ENCODE measurements at places on chromosomes 7 and 10. TPM values are rescaled to one million over a fixed set of nuclear protein-coding genes. Genes with fewer than 3 reads are reported as not detected.
A peak's percentile ranks its signal among the peaks of the same experiment; 100 is the strongest.

Gene DRGX
- total RNA-seq: not detected

GRCh38 chr7:138538518-138538917 is 78.5 kb downstream of the TRIM24 start:
- DNase-seq: no peak

GRCh38 chr10:68156373-68157185 is 47.3 kb downstream of the MYPN start:
- peak; percentile 87 for DNase-seq

DNA sequence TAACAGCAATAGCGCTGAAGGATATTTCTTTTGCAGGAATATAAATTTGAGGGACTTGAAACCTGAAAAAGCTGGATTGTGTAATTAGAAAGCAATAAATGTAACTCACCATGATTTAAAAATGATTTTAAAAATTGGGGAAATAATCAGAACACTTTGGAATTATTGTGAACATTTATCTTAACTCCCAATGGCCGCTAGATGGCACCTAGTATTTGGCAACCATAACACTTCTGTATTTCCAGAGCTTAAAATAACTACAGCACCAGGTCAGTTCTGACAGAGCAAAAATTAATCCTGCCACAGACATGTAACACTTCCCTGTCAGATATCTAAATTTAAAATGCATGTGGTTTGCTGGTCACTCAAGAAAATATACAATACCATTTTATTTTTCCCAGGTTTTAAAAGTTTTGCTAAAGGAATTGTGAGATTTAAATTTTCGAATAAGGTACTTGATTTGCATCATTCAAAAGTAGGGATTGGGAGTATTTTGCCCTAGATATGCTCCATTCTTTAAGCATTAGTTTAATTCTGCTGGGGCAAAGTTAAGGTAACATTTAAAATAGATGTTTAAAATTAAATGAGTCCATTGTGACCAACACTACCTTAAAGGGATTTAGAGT is 144.5 kb downstream of the PPP1R3A start:
- peak; percentile 76 for DNase-seq

DNA sequence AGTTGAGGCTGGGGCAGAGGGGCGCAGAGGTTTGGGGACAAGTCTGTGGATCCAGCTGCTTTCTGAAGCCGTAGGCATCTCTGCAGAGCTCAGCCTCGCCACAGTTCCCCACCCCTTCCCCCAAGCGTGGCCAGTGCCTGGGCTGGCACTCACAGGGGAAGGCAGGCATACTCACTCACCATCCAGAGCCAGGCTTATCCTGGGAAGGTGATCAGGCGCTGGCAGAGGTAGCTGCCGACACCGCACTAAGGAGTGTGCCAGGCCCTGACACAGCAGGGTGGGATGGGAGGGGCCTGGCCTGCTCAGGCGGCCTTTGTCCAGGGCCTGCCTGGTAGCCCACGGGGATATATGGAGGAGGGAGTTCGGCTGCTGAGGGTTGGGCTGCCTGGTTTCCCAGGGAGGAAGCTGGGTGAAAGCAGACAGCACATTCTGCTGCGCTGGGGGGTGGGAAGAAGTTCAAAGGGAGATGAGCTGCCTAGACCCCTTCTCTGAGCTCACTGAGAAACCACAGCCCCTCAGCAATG is 15.9 kb downstream of the VSIR start:
- DNase-seq: no peak

Measured in tongue (tissue), 3 donors.